Ascending aorta (tissue), 2 donors: ENCODE measurements at places on chromosomes 11 and 22. TPM values are rescaled to one million over a fixed set of nuclear protein-coding genes. Genes with fewer than 3 reads are reported as not detected.

- no peak for DNase-seq
- H3K27ac ChIP-seq = peak overlapping the region; percentile 69
- H3K36me3 ChIP-seq = no peaks in the 10 kb centered on the region
- no peaks in the 10 kb centered on the region for H3K4me1 ChIP-seq
Observed at GRCh38 chr11:96013461-96014213, 89.7 kb upstream of the MTMR2 start.

DNA sequence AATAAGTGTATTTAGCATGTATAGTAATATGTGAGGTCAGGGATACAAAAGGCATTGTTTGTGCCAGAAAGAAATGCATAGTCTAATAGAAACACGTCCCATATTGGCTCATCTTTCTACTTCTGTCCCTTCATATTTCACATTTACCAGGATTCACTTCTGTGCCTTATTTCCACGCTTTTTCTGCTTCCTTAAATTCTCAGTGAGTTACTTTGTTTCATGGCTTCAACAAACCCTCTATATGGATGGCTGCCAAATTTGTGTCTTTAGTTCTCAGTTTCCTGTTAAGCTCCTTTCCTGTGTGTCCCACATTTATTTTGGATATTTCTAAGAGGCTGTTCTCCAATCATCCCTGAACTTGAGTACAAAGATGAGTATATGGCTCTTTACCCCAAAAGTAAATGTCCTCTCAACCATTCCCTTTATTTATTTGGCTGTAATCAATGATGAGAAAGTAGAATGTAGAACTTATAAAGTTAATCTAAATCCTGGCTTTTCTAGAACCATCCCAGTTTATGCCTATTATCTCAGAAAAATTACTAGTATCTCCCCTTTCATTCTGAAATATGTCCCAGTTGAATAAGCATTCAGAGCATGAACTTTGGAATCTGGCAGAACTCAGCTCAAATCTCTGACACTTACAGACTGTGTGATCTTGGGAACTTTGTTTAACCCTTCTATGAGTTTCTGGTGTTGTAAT is 23.5 kb downstream of the OR8B12 start:
- no peak overlapping the region for H3K4me3 ChIP-seq
- no peak for DNase-seq
- H3K36me3 ChIP-seq = no peaks in the 10 kb centered on the region
- no peak overlapping the region for H3K27ac ChIP-seq
- no peaks in the 10 kb centered on the region for H3K4me1 ChIP-seq
- no peaks in the 10 kb centered on the region for H3K27me3 ChIP-seq

OR5B21 gene
- total RNA-seq = not detected

MOGAT2 gene
- not detected for total RNA-seq
